Stromal cell of bone marrow (primary cell): ENCODE measurements at places on chromosomes 6 and 20.

DNA sequence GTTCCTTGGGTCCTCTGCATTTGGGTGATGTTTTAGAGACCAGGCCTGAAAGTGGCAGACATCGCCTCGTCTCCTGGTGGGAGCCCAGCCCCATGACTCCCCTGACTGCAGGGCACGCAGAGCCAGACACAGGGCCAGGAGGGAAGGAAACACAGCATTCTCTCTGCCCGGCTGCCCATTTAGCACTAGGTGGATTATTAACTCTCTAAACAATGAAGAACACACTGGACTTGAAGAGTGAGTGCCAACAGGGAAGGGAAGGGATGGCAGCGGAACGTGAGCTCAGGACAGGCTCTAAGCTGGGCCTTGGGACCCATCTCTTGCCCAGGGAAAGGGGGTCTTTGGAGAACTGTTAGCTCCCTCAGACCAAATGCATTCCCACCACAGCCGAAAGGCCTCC lies 80.4 kb downstream of the TBXT start:
- no peak for DNase-seq

- DNase-seq = no peak
These were observed 43.3 kb downstream of the VAPB start for GRCh38 chr20:58432186-58432954.

DNA sequence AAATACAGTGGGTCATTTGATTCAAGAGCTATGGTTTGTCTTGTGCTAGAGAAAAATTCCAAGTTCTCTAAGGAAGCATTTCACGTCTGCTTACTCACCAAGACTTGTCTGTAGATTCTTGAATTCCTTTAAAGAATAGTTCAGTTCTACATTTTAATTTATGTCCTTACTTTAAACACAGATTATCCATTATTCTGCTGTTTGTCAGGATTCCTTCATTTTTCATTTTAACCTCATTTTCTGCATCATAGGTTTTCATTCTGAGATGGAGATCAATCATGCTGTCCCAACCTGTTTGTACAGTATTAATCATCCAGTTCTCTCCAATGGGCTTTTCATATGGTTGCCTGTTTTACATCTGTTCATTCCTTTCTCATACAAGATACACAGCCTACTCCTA lies 24.5 kb upstream of the POPDC3 start:
- DNase-seq = no peak

GRCh38 chr6:36129941-36130666 lies at the start of gene MAPK13:
TSS of gene MAPK13 (plus strand) at chr6:36130513. CDS start at chr6:36130583, 70 bp downstream.
- no peak for DNase-seq

- DNase-seq = no peak
These were observed 6.4 kb downstream of the NPEPL1 start for GRCh38 chr20:58698741-58699622.
